Fibroblast of the aortic adventitia (primary cell): ENCODE measurements at places on chromosomes 16 and 17. TPM values are rescaled to one million over a fixed set of nuclear protein-coding genes. Genes with fewer than 3 reads are reported as not detected.

Gene CWC25
- 10.4 and 27.8 TPM in 2 replicates for total RNA-seq

Gene KRTAP4-6
- total RNA-seq = not detected in 2 replicates

Gene FSCN2
- 1.3 and 1.8 TPM in 2 replicates for total RNA-seq

Gene HOXB5
- 0.27 and 0.57 TPM in 2 replicates for total RNA-seq

Gene TXNDC17
- total RNA-seq = 57.5 and 162 TPM in 2 replicates

Gene CES4A
- total RNA-seq = 2.2 and 4.7 TPM in 2 replicates

Gene CD300E
- not detected in 2 replicates for total RNA-seq

Gene MPP3
- total RNA-seq = 5.7 and 9.6 TPM in 2 replicates

Gene ITGAL
- not detected in 2 replicates for total RNA-seq

Gene CCL1
- total RNA-seq = not detected in 2 replicates

Gene KRTAP4-1
- total RNA-seq = not detected in 2 replicates

Gene ITGAD
- total RNA-seq = not detected in 2 replicates

Gene HIC1
- total RNA-seq = 36.4 and 57.6 TPM in 2 replicates

Gene FAM20A
- 10.5 and 37.0 TPM in 2 replicates for total RNA-seq

Gene AIPL1
- 0.09 TPM in 1 of 2 replicates, not detected in the other for total RNA-seq

Gene IRF8
- not detected in 2 replicates for total RNA-seq

Gene KIF19
- total RNA-seq = not detected in 2 replicates

Gene CAPN15
- 31.6 and 43.9 TPM in 2 replicates for total RNA-seq

Gene NLRC5
- 13.0 and 31.0 TPM in 2 replicates for total RNA-seq

Gene TPSG1
- not detected in 2 replicates for total RNA-seq

Gene GUCY2D
- not detected in 2 replicates for total RNA-seq

Gene RCVRN
- total RNA-seq = not detected in 2 replicates

Gene KRTAP3-1
- total RNA-seq = not detected in 2 replicates

Gene KRT24
- not detected in 2 replicates for total RNA-seq

Gene ITGAX
- total RNA-seq = not detected in 2 replicates

Gene PTGES3L
- total RNA-seq = 0.18 and 0.65 TPM in 2 replicates

Gene UTP18
- 41.8 and 80.5 TPM in 2 replicates for total RNA-seq

Gene CTRB2
- not detected in 2 replicates for total RNA-seq

Gene ABCA6
- total RNA-seq = 192 and 340 TPM in 2 replicates

Gene HOXB8
- total RNA-seq = 0.09 TPM in 1 of 2 replicates, not detected in the other

Gene SPATA32
- not detected in 2 replicates for total RNA-seq

Gene MYH2
- 0.25 TPM in 1 of 2 replicates, not detected in the other for total RNA-seq

Gene ATP2A1
- total RNA-seq = 0.18 TPM in 1 of 2 replicates, not detected in the other

Gene WNT9B
- 0.09 TPM in 1 of 2 replicates, not detected in the other for total RNA-seq

Gene DVL2
- 67.7 and 102 TPM in 2 replicates for total RNA-seq

Gene HOXB7
- 0.18 and 4.7 TPM in 2 replicates for total RNA-seq
